Activated CD8-positive, alpha-beta T cell treated with anti-CD3 and anti-CD28 coated beads for 36 hours (primary cell): ENCODE measurements at places on chromosomes 11 and 22. TPM values are rescaled to one million over a fixed set of nuclear protein-coding genes. Genes with fewer than 3 reads are reported as not detected.

DNA sequence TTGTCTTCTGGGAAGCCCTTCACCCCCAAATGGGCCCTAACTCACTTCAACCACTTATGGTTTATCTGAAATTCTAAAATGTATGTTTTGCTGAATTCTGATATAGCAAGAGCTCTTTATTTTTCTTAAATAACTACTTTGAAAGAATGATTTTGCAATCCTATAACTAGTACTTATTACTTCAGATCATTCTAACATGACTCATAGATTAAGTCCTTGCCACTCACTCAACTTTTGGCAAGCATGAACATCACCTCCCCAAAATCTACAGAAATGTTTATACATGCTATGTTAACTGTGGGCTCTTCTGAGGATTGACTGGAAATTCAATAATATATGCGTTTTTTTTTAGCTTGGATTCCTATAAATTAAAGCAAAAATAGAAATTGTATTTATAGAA is 367.4 kb upstream of the FAT3 start:
- no peaks in the 10 kb centered on the region for H3K4me1 ChIP-seq
- H3K27me3 ChIP-seq: no peaks in the 10 kb centered on the region

GRCh38 chr11:223884-224283 is 12.3 kb downstream of the SIRT3 start:
- H3K27ac ChIP-seq: no peak overlapping the region
- peaks cover 4% of the 10 kb centered on the region for H3K36me3 ChIP-seq
- no peak for DNase-seq
- no peak overlapping the region for H3K4me3 ChIP-seq
- peaks cover 14% of the 10 kb centered on the region for H3K4me1 ChIP-seq

DNA sequence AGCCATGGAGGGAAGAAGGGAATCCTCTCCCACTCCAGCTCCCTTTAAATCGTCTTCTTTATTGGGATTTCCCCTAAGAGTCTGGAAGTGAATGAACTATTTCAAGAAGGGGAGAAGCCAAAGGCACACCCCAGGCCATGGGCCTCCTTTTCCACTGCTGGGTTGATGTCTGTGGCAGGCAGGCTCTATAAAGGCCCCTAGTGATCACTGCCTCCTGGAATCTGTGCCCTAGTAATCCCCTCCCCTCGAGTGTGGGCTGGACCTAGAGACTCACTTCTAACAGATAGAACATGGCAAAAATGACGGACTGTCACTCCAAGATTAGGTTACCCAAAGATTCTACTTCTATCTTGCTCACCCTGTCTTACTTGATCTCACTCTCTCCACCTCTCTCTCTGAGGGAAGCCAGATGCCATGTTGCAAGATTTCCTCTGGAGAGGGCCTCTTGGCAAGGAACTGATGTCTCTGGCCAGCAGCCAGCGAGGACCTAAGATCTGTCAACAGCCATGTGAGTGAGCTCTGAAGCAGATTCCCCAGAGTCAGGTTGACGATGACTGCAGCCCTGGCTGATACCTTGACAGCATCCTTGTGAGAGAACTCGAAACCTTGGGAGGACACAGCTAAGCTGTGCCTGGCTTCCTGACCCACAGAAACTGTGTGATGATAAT is 444.8 kb downstream of the SOX6 start:
- DNase-seq: no peak
- H3K4me1 ChIP-seq: no peaks in the 10 kb centered on the region
- H3K27me3 ChIP-seq: no peaks in the 10 kb centered on the region
- H3K4me3 ChIP-seq: no peak overlapping the region

The MMP1 gene
- not detected for total RNA-seq

The TMEM126B gene
- 51.6 TPM for total RNA-seq

The OR2AT4 gene
- total RNA-seq: not detected

The CADM1 gene
- total RNA-seq: 0.63 TPM

The CD81 gene
- 133 TPM for total RNA-seq
